ENCODE measurements at places on chromosomes 6 and 20.

GRCh38 chr6:47302043-47302442, 7.7 kb downstream of the TNFRSF21 start:
- no peak for DNase-seq

DNA sequence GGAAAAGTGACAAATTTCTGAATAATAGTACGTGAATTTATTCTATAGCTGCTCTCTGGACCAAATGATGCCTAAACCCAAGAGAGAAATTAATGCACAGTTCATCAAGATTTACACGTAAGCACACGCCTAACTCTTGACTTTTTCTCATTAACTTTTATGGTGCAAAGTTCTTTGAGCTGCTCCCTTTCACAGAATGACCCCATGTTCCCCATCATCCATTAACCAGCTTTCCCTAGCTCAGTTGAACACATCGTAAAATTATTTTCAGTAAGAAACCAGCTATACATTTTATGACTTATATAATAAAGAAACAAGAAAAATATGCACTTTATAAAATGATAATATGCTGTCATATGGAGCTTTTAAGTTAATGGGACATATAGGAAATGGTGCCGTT, 54.3 kb downstream of the ID4 start:
- peak; percentile 46 for DNase-seq

- no peak for DNase-seq
Observed at GRCh38 chr6:150304429-150304828, 64.4 kb upstream of the IYD start.

GRCh38 chr6:46419576-46420002, 71.7 kb downstream of the RCAN2 start:
- DNase-seq, result peak; percentile 64

GRCh38 chr20:58277578-58278472, 31.7 kb upstream of the RAB22A start:
- DNase-seq, result peak; percentile 35

DNA sequence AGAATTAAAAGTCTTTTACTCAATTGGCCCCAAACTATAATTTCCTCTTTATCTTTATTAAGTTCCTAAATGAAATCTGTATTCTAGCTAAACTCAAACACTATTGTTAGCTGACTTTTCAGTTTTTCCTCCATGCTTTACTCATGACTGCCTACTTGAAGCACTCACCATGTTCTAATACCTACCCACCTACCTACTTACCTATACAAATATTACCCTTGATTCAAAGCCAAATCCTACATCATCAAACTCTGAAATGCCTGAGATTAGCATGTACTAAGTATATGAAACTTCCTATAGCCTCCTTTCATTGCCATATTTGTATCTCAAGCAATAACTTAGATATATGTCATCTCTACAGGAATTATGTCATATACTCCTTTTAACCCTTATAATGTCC, 259.7 kb downstream of the HDGFL1 start:
- DNase-seq, result no peak

DNA sequence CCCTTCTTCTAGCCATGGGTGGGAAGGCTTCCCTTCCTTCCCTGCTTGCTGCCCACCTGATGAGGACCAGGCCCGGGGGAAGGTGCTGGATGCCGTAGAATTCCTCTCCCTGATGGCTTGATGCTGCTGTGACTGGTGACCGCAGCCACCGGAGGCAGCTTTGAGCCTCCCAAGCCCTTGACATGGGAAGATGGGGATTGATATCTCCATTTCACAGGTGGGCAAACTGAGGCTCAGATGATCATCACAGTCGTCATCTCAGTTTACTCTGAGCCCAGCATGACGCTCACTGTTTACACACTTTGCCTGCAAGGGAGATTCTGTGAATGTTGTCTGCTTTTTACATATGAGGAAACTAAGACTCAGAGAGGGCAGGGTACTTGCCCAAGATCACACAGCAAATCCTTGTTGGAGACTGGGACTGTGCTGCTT, 43.9 kb downstream of the SRC start:
- no peak for DNase-seq

DNA sequence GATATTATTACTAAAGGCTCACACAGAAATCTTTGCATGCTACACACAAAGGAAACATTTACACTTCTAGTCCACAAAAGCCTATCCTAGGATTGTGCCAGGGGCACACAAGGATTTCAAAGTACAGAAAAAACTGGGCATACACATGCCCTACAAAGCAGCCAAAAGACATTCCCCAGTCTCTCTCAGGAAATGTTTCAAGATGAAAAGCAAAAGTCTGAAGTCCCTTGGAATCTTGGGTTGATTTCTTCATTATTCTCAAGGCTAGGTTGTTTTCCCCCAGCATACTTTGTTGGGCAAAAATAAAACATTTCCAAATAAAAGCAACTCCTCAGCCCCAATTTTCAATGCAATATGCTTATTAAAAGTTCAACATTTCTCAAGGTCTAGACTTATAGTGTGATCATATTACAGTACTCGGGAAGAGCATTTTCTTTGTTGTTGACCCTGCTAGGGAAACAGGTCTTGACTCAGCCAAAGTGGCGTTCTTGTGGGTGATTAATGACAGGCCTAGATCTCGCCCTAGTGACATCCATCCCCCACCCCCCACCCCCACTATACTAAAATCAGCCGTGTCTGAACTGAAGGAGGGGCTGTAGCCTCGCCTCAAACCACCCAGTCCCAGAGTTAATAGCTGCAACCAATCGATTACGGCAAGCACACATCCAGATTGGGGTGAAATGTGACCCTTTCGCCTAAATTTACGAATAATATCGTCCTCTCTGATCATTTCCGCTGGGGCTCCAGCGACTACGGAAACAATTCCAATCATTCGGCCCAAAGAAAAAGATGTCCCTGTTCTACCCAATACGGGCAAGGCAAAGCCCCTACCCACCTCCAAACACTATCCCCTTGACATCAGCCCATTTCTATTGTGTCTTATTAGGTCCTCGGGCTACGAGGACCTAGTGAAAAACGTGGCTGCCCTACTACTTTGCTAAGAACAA, 1.4 kb downstream of the AKIRIN2 start:
- DNase-seq, result peak; percentile 45

DNA sequence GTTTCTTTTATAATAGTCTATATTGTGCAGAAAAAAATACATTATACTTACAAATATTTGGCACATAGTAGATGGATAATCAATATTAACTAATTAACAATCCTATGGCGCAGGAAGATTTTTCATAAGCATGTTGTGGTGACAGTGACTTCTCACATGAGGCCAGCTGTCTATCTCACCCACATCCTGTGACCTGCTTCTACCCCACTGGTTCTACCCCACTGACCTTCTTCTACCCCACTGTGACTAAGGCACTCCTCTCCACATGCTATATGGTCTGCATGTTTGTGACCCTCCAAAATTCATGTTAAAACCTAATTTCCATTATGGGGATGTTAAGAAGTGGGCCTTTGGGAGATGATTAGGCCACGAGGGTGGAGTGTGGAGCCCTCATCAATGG, 394.8 kb upstream of the AGPAT4 start:
- no peak for DNase-seq

- DNase-seq, result no peak
Observed at GRCh38 chr6:104711371-104711770, 148.3 kb downstream of the HACE1 start.

DNA sequence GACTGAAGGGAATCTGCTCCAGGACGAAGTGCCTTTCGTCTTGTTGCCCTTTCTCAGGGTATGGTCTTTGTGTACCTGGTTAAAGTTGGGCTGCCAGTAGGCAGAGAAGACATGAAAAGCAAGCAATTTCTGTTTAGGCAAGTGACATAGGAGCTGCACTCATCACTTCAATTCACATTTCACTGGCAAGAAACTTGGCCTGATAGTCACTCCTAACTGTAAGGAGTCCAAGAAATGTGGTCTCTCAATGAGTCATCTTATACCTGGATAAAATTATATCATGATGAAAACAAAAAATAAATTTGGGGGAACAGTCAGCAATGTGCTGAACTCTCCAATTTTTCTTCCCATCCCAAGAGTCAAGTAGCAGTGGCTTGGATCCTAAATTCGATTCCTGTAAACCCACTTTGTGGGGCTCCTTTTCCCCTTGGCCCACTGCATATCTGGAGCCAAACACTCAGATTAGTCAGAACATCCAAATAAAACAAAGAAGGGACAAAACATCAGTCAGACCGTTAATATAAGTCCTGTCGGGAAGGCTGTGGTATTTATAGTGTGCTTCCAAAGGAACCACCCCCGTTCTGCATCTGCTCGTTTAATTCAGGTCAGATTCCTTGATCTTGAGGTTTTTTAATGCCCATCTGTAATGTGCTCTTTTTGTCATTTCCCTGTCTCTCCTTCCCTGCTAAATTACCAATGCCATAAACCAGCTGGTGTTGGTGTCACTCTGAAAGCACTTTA, 5.0 kb upstream of the GABRR1 start:
- DNase-seq, result no peak
